ENCODE measurements at places on chromosomes 2 and 18. TPM values are rescaled to one million over a fixed set of nuclear protein-coding genes. Genes with fewer than 3 reads are reported as not detected.
A peak's percentile ranks its signal among the peaks of the same experiment; 100 is the strongest.

DNA sequence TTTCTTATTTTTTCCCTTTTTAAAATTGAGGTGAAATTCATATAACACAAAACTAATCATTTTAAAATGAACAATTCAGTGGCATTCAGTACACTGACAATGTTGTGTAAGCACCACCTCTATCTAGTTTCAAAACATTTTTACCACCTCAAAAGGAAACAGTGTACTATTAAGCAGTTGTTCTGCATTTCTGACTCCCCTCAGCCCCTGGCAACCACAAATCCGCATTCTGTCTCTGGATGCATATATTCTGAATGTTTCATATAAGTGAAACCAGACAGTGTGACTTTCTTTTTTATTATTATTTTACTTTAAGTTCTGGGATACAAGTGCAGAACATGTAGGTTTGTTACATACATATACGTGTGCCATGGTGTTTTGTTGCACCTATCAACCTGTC, 19.2 kb upstream of the TANK start:
- DNase-seq: no peak

- DNase-seq: no peak
Measured at GRCh38 chr2:82342356-82342755, 2037.8 kb upstream of the LRRTM1 start.

- no peak for DNase-seq
Measured at GRCh38 chr2:71832844-71833243, 314.8 kb downstream of the CYP26B1 start.

DNA sequence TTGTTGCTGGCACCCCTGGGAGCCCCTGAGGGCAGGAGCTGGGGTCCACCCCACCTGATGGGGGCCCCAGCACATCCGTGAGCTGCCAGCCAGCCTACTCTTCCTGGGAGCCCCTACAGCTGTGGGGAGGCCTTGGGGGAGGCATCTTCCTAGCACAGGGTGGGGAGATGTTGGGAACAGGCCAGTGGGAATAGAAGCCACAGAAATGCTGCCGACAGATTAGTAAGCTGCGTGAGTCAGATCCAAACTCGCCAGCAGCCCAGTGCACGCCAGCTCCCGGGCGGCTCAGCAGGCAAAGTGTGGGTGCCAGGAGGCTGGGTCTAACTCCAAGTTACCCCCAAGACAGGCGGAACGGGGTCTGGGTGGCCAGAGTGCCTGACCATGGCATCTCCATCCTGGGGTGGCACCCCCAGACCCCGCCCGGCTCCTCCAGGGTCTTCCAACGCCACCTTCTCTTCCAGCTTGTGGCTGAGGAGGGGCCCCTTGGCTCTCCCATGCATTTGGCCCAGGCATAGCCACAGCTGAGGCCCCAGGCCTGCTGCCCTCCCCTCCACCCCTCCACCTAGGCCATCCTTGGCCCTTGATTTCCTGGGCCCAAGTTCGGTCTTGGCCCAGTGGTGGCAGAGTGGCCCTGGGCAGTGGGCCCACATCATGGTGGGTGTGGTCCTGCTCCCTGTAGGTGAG, 15.3 kb downstream of the CROCC2 start:
- peak; percentile 24 for DNase-seq

- no peak for DNase-seq
Measured at GRCh38 chr2:116452651-116453050, 1361.8 kb upstream of the DDX18 start.

GRCh38 chr2:135744760-135745314, 3.2 kb downstream of the UBXN4 start:
- DNase-seq: no peak

DNA sequence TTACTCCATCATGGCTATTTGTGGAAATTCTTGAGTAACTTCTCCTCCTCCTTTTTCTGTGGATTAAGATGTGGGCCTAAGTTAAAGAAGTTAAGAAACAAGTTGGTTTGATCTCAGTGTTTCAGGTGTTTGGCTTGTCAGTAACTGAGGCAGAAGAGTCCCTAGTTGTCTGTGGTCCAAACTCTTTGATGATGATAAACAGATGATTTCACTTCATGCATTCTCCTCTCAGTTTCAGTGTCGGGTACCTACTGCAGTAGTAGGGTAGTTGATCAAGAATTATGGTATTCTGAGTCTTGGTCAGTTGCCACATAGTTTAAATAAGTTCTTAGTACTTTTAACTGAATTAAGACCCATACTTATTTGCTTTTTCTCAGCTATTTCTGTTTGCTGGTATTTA, 85.6 kb downstream of the NCOA1 start:
- DNase-seq: no peak

GRCh38 chr2:138780908-138781307, 718 bp upstream of the NXPH2 start:
- DNase-seq: no peak

GRCh38 chr2:214038186-214038585, 372.7 kb upstream of the VWC2L start:
- no peak for DNase-seq

DNA sequence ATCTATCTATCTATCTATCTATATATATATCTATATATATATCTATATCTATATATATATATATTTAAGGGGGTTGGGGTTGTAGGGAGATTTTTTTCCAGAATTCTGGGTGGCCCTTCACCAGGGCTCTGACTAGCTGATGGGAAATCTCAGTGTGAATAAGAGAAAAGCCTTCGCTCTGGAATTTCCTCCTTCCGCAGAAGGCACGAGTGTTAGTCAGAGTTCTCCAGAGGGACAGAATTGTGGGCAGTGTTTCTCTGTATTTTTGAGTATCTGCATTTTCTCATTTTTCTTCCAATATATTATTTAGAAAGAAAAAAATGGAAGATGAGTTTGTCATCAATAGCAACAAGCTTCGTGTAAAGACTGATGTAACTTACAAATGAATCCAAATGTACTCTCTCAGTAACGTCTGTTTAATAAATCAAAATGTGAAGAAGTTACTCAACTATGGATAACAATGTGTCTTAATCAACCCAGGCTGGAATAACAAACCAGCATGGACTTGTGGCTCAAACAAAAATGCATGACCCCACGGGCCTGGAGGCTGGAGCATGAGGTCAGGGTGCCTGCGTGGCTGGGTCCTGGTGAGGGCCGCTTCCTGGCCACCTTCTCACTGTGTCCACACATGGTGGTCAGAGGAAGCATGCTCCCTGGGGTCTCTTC, 10.6 kb upstream of the SNTG2 start:
- no peak for DNase-seq

DNA sequence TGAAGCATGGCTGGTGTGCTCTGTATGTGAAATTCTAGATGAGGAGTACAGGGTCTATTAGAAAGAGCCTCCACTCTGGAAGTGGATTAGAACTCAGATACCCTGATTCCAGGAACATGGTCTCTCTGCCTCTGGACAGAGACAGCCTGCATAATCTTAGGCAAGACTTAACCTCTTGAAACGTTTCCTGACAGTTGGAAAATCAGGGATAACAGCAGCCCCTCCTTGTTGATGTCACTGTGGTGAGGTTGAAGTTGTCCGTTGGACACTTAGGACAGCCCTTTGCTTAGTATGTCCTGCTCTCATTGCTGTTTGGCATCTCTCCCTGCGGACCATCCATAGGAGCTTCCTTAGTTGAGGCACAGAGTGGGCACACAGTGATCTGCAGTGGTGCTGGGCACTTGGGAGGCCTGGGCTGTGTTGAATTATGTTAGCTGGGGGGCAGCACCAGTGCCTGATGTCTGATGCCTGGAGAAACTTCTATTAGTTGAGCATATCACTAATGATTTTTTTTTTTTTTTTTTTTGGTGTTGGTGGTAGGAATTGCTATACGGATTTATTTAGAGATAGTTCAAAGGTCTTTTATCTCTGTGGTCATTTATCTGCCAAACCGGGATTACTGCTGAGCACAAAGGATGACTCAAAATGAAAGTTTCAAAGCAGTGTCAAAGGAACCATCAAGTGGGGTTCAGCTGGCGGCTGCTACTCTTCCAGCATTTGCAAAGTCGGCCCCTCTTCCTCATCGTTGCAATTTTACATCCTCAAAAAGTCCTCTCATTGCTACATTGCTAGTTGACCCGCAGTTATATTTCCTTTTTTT, 28.8 kb downstream of the SETBP1 start:
- no peak for DNase-seq

GAD1 gene
- total RNA-seq: not detected

RAD51AP2 gene
- 0.40 TPM for total RNA-seq

Data from transverse colon (tissue), 4 donors.